CD8-positive, alpha-beta memory T cell (primary cell): ENCODE measurements at places on chromosomes 2 and 18.

DNA sequence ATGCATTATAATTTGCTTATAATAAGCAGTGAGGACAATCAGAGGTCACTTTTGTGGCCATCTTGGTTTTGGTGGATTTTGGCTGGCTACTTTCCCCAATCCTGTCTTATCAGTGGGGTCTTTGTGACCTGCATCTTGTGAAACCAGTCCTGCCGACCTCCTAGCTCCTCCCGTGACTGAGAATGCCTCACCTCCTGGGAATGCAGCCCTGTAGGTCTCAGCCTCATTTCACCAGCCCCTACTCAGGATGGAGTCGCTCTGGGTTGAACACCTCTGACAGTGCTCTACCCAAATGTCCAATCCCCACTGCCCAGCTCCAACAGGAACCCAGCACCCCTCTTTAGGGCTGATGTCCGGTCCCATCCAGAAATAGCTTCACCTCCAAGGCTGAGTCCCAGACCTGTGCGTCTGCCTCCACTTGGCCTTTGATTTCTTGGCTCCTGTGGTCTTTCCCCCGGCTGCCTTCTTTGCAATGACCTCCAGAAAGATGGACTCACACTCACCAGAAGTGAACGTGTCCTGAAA lies 31.3 kb upstream of the PXDN start:
- DNase-seq: no peak

- no peak for DNase-seq
These were observed 338.8 kb downstream of the CYRIA start for GRCh38 chr2:16326711-16327300.

- no peak for DNase-seq
These were observed 819.9 kb downstream of the BCL11A start for GRCh38 chr2:59733567-59733930.

DNA sequence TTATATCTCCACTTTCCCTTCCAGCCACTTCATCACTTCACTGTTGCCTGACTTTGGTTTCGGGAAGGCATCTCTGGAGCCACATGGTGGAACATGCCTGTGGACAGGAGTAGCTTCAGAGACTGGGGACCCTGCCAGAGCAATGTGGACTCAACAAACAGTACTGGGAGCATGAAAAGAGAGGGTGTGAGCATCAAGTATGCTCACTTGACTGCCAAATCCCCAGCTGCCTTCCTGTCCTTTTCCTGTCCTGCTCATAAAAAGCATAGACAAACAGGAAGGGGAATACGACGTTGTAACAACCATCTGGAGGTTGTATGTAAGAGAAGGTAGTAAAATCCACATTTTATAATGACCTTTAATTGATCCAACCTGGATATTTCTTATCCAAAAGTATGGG lies 61.3 kb upstream of the CSRNP3 start:
- DNase-seq: no peak

- DNase-seq: no peak
These were observed 41.7 kb downstream of the PLEKHM3 start for GRCh38 chr2:207983641-207984042.

GRCh38 chr2:239236043-239236807 lies 164.6 kb downstream of the HDAC4 start:
- no peak for DNase-seq

- DNase-seq: no peak
These were observed 94.6 kb downstream of the CD8B2 start for GRCh38 chr2:106581755-106582147.

DNA sequence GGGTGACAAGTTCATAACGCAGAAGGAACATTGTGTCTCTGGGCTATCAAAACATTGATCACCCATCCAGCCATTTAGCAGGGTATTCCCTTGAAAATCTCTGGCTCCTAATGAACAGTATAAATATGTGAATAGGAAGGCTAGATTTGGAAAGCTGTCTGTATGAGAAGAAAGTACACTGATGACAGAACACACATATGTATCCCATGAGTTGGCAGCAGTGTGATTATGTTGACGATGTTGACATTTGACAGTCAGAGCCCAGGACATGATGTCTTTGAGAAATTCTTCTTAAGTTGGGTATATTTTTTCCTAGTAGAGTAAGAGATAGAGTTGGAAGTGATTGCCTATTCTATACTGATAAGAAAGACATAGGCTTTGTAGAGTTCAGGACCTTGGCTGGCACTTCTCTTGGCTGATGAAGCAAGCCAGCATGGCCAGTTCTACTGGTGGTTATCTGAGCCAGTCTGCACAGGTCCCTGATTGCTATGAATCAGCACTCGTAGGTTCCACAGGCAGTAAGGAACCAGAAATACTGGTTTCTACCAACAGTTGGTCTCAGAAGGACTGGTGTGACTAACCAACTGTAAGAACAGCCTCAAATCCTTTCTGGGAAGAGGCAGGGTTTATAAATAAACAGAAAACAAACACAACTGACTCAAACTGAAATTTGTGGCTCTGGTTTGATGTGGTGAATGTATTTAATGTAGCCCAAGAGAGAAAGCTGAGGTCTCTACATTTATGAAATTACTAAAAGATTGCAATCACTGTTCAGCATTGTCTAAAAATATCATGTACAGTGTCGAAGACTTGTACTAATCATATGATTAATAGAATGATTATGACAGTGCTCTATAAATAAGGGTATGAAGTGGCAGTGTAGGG lies 43.9 kb upstream of the RAPH1 start:
- no peak for DNase-seq

GRCh38 chr2:135615404-135615803 lies 84.1 kb downstream of the R3HDM1 start:
- no peak for DNase-seq

GRCh38 chr2:173424886-173425285 lies 70.2 kb downstream of the CDCA7 start:
- DNase-seq: no peak

GRCh38 chr2:207417301-207417718 lies 112.5 kb upstream of the CREB1 start:
- no peak for DNase-seq

GRCh38 chr18:58670404-58671110 lies 708 bp upstream of the MALT1 start:
- no peak for DNase-seq

DNA sequence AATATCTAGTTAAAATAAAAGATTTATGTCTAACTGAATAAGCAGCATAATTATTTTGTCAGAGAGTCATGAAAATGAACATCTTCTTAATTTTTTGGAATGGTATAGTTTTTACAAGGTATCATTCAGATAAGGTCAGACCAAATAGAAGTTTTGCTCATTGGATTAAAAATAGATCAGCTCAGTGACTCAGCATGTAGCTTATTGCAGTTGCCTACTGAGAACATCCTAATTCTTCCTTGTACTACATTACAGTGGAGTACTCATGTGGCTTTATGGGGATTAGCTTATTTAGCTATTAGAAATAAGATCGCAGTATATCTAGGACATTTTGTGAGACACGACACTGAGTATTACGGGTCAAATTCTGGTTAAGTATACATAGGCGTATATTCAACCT lies 38.2 kb upstream of the PPM1B start:
- no peak for DNase-seq

DNA sequence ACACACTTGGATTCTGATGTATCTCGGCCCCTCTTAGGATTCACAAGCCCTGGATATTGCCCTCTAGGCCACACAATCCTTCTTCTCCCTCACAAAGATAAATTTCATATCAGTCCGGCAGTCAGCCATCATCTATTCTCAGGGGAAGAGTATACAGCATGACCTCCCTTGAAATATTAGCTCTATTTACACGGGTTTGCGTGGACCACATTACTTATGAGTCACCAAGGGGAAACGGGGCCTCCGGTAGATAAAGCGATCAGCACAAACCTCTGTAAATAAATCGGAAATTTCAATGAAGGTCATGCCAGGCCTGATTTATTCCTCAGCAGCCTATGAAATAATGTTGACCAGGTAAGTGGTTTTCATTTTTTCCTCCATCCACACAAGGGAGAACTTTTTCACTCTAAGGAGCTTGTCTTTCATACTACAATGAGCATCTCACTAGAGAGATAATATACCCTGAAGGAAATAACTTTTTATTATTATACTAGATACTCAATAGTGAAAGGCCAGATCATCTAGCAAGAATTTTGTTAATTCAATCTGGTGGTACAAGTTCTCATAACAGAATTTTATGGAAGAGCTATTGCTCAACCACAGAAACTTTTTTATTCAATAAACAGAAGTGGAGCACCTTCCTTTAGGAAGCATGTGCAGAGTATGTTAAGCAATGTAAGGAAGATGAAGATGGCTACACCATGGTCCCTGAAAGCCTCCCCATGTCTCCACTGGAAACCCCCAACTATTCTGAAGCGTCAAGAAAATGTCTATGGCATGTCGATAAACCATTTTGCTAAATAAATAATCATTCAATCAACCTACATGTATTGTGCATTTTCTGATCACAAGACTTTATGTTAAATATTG lies 125.2 kb upstream of the PIK3C3 start:
- no peak for DNase-seq

- DNase-seq: no peak
These were observed 26.7 kb upstream of the ALLC start for GRCh38 chr2:3631161-3631850.

GRCh38 chr2:49687918-49688317 lies 533.6 kb upstream of the FSHR start:
- DNase-seq: no peak

GRCh38 chr2:234939996-234940395 lies 11.8 kb upstream of the SH3BP4 start:
- no peak for DNase-seq

- no peak for DNase-seq
These were observed 36.1 kb downstream of the PPP4R1 start for GRCh38 chr18:9578306-9578705.

DNA sequence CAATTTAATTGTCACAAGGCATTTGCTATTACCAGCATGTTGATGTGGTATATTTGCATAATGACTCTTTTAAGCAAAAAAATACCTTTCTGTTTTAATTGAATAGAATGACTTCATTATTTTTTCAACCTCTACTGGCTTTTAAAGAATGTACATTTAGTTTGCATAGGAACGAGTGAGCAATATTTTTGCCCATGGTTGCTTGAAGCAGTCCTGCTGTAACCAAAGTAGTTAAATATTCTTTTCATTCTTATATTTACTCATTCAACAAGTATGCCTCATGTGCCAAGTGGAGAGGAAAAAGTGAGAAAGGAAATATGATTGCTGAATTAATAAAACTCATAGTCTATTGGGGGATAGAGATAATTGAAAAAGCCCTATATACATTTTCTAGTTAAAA lies 184.7 kb downstream of the DSEL start:
- no peak for DNase-seq
